ENCODE measurements at places on chromosomes 7 and 10.

- DNase-seq, result no peak
Observed at GRCh38 chr7:129821476-129821875, 131.3 kb downstream of the UBE2H start.

GRCh38 chr7:103851357-103851756, 138.1 kb downstream of the RELN start:
- no peak for DNase-seq

DNA sequence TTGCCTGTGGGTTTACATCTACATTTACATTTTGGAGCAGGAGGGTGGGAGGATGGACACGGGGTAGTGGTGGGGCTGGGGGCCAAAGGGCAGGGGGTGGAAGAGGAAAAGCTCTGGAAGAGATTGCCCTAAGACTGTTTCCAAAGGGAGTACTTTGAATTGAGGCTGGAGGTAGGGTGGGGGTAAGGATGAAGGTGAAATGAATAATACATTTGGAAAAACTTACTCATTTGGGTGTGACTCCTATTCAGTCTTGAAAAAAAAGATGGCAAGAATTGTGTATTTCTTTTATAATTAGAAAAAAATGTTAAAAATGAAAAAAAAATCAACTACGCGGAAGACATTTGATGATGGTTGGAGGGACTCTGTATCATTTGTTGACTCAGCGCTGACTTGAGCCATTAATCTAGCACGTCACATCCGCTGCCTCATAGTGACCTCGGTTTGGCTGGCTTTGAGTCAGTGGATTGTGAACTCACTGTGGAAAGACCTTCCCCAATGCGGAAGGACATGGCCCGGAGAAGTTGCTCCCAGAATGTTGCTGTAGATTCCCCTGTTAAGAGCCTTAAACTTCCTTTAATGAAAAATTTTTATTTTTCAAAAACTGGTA, 2.8 kb downstream of the FAM180A start:
- DNase-seq, result no peak

DNA sequence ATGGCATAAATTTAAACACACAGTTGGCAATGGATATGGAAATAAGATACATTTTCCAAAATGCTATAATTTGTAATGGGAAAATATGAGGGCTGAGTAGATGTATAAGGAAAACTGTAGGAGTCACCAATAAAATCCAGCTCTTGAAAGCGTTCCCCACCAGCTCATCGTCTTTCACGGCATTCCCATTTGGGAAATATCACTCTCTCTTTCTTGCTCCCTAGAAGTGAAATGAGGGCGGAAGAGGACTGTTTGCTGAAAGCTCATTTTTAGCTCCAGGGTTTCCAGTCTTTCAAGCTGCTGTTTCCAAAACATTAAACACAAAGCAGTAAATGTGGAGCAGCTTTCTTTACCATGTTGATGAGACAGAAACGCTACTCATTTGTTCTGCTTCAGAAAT, 104.6 kb upstream of the SFMBT2 start:
- no peak for DNase-seq

DNA sequence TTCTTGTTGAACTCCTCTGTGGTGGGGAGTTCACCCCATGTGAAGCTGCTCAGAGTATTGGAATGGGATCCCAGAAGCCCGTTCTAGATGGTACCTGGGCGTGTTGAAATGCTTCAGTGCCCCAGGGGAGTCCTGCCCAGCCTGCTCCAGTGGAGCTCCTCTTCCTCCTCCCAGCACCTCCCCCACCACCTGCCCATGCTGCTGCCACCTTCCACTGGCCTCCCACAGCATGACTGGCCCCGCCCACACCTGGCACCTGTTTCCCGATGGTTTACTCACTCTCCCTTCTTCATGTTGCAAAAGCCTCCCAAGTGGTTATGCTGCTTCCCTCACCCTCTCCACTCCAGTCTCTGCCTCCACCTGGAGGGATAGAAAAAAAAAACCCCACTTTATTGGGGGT, 32.2 kb upstream of the PCBD1 start:
- DNase-seq, result no peak

DNA sequence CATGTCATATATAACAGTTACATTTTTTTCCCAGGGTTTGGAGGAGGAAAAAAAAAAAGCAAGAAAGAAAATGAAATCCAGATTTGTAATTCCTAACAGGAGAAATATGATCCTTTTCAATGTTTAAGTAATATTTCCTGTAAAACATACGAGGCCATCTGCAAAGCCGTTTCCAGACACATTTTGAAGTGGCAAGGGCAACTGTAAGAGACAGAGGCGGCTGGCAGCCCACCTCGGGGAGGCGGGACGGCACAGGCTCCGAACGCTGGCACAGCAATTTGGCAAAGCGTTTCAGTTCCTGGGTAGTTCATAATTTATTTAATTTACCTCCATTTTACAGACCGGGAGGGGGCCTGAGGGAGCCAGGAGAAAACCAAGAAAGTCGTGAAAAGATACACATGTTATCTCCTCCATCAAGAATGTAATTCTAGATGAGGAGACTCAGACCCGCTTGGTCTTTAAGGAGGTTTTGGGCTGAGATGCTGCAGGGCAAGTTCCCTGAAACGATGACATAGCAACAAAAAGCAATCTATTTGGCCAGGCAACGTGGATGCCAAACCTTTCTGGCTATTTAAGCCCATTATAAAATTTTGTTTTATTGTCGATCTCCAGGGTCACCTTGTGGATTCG, 448.5 kb upstream of the MKI67 start:
- DNase-seq, result no peak

- no peak for DNase-seq
Observed at GRCh38 chr7:130732980-130733930, 752 bp downstream of the KLF14 start.

- DNase-seq, result no peak
Observed at GRCh38 chr7:42174391-42174912, 62.6 kb downstream of the GLI3 start.

DNA sequence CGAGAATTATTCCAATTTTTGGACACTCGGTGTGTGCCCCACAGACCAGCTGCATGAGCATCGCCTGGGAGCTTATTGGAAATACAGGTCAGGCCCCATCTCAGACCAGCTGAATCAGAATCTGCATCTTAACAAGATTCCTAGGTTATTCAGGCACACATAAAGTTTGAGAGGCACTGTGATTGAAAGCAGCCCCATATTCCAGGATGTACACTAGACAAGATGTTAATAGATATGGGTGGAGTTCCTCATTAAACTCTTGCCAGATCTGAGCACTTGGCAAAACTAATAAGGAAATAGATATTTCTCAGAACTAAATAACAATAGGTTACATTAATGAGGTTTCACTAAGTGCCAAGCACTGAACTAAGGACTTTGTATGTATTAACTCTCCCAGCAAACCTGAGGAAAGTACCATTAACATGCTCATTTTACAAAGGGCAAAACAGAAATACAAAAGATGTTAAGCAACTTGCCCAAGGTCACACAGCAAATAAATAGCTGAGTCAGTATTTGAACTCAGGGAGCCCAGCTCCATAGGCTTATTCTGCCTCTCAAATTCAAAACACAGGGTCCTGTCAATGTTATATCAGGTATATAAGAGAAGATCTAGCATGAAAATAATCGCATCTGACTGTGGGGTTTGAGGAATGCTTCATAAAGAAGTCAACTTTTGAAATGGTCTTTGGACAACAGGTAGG, 29.9 kb downstream of the PPP1R3C start:
- no peak for DNase-seq

DNA sequence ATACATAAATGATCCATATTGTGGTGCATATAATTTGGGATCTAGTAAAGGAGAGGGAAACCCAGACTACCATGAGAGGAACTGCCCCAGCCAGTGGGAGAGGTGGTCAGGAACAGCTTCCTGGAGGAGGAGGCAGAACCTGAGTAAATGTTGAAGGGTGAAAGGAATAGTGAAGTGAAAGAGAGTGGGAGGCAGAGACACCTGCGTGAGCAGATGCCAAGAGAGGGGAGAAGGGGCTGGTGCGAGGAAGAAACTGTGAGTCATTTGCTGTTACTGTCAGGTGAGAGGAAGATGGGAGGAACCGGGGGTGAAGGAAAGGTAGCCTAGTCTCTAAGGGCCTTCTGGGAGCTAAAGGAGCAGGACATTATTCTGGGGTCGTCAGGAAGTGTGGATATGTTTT, 294.8 kb downstream of the GRID1 start:
- no peak for DNase-seq

DNA sequence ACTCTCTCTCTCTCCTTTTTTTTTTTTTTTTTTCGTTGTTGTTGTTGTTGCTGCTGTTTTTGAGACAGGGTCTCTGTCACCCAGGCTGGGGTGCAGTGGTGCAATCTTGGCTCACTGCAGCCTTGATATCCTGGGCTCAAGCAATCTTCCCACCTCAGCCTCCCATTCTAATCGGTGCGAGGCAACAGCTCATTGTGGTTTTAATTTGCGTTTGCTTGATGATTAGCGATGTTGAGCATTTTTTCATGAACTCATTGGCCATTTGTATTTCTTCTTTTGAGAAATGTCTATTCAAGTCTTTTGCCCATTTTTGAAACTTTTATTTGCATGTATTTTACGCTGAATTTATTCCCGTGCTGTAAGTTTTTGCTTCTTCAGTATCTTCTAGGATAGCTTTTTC, 13.3 kb upstream of the ZC3HAV1L start:
- no peak for DNase-seq

DNA sequence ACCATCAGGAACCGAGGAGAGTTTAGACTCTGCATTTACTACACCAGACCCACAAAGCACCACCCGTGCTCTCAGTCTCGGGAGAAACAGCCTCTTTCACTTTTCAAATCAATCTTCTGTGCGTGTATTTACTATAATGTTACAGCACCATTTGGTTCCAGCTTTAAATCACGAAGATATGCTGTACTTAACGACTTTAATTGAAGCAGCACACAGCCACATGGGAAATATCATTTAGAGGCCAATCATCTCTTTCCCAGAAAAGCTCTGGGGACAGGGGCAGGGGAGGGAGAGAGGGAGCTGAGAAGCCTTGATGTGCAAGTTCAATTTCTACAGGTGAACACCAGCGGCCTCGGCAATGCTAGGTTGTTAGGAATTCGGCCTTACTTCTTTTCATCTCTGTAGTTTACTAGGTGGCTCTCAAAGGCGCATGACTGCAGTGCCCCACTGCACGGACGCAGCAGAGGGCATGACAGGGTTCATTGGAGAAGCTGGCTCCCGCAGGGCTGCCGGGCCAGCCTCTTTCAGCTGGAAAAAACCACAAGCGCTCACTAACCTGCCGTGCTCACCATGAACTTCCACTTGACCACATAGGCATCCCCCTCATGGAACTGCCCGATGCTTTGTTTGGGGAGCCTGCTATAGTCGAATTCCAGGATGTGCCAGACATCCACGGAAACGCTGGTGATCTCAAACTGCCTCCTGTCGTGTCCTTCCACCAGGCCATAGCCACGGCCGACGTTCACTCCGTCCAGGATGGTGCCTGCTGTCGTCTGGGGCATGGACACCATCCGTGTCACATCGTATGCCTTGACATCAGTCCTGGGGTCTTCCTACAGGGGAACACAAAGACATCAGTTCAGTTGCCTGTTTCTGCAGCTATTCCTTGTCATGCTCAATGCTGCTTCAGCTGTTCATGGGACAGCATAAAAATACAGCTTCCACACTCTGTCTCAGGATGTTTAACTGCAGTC, 154.5 kb downstream of the SVIL start:
- no peak for DNase-seq
